Cortex of kidney (tissue), 1 donor: ENCODE measurements at places on chromosomes 2 and 18.

DNA sequence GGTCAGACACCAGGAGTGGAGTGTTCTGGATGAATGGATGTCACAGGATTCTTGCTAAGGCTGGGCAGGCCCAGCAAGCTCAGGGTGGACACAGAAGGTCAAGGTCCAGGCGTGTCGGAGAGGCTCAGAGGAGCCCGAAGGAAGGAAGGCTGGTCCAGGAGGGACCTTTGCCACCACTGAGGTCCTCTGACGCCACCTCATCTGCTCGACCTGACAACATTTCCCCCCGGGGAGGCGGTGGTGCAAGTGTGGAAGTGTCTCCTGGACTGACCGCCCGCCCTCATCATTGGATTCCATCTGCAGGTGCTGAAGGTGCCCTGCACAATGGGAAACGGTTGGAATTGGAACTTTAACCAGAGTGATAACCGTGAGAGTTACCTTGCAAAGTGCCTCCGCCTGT is 124.6 kb downstream of the RTP5 start:
- no peak for DNase-seq

DNA sequence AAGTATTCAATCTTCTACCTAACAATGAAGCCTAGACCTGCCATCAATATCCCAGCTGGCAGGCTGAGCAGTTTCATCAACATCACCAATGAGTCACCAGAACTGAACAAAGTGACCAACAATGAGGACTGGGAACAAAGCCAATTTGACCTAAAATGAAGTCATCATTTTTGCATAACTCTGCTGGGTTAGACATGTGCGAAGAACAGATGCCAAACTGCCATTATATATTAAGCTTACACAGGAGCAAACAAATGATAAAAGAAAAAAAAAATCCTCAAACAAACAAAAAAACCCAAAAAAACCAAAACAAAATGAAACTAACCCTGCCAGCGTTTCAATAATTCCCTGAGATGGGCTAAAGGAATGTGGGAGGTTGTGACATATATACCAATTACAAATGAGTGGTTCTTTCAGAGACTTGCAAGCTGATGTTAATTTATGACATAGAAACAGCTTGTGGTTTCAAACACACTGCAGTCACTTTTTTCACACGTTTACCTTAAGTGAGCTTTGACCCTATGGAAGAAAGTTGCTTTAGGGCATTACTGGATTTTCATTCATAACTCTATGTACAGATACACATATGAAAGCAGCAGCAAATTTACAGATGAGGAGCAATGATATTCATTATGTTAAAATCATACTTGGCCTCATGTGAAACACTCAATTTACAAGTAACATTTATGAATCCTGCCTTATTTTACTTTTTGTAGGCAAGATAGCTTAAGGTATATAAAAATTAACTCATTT is 56.9 kb upstream of the CCDC141 start:
- no peak for DNase-seq

DNA sequence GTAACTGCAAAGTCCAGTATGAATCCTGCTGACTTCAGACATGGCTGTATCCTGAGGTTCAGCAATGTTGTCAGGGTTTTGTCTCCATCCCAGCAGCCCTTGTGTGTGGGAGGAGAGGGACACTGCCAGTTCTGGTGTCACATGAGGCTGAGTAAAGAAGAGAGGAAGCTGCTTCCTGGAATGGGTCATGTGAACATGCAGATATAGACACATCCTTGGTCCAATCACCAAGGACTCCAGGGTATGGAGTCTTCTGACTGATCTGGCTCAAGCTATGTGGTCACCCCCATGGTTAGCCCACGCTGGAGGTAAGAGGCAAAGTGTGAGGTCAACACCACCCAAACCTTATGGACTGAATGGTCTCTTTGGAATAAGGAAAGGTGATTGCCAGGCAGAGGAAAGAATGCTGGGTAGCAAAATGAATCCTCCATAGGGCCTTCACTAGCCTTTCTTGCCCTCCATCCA is 134.4 kb upstream of the SLC1A4 start:
- DNase-seq, result no peak

GRCh38 chr2:71695235-71696120 is 242.1 kb downstream of the DYSF start:
- DNase-seq, result no peak

DNA sequence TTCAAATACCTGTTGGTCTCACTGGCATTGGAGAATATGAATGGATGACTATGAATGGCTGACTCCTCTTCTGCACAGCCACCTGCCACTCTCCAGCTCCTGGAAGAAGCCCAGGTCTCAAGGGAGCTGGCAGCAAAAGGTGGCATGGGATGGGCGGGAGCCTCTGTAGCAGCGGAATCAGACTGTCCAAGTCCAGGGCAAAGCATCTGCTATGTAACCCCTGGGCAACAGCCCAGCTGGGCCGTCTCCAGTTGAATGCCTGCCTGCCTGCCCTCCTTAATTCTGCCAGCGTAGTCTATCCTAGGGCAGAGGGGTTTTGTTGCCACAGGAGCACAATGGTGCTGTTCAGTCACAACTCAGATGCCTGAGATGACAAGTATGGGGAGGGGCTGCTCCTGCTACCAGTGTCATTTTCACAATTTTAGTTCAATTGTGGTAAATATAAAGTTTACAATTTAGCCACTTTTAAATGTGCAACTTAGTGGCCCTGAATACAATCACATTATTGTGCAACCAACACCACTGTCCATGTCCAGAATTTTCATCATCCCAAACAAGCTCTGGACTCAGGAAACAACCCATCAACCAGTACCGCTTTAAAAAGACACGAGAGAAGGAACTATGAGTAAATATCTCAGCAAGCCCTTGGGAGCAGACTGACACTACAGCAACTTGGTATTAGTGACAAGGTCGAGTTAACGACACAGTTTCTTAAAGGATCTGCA is 115.2 kb downstream of the MYO5B start:
- no peak for DNase-seq

GRCh38 chr2:150531591-150531990 is 44.1 kb upstream of the RND3 start:
- no peak for DNase-seq

- no peak for DNase-seq
Observed at GRCh38 chr18:52403291-52404021, 63.5 kb downstream of the DCC start.

GRCh38 chr2:85787981-85788340 is 34.2 kb downstream of the ATOH8 start:
- DNase-seq, result no peak

DNA sequence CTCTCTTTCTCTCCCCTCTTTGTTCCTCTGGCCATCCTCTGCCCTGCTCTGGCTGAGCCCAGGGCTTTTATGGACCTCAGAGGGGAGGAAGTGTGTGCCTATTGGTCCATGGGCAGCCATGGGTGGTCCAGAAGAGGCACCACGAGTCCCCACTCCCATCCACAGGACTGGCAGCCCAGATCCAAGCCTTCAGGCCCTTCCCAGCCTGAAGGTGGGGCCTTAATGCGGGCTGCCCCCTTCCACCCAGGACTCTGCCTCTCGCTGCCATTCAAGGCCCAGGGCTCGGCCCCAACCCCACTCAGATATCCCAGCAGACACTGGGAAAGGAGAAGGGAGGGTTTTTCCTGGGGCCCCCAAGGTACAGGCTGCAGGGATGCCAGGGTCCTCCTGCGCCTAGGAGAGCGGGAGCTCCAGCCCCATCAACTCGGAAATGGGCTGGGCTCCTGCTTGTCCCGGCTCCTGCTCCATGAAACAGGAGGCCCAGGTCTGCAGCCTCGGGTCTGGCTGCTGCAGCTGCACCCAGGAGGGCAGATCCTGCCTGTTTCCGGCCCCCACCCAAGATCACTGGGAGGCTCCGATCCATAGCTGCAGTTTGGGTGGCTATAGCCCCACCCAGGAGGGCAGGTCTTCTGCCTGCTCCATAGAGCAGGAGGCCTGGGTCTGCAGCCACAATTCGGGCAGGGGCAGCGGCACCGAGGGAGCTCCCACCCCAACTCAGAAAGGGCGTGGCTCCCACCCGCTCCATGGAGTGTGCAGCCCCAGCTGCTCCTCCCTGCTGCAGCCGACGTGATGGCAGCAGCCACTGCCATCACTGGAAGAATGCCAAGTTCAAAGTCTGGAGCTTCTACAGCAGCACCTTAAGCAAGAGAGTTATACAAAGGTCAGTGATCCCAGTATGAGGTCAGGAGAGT is 116.6 kb upstream of the RBBP8 start:
- no peak for DNase-seq

- DNase-seq, result no peak
Observed at GRCh38 chr2:176170602-176171305, 13.6 kb downstream of the HOXD3 start.

GRCh38 chr2:95041060-95041823 is 15.7 kb downstream of the MAL start:
- DNase-seq, result no peak

DNA sequence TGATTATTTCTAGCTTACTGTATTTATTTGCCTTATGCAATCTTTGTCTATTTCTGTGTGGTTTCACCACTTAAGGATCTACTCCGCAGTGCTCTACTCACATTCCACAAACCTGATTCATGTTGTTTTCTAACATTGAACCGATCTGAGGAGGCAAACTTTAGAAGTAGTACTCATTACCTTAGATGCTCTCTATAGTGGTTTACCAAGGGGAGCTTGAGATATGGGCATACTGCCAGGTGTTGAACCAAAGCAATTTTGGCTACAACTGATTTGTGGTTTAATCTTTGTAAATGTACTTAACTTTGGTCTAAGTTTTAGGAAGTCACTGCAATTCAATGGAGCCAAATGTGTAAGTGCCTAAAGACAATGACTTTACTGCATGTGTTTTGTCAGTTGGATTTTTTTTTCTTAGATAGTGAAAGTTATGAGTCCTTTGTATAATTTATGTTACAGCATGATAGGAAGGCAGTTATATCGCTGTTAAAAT is 50.1 kb downstream of the MAP2 start:
- DNase-seq, result no peak

DNA sequence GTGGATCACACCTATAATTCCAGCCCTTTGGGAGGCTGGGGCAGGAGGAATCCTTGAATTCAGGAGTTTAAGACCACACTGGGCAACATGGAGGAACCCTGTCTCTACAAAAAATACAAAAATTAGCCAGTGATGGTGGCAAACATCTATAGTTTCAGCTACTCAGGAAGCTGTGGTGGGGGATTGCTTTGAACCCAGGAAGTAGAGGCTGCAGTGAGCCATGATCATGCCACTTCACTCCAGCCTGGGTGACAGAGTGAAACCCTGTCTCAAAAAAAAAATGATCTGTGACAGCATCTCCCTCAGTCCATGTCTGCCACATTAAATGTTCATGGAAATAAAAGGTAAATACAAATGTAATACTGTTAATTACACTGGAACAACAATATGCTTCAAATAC is 121.4 kb upstream of the COL5A2 start:
- no peak for DNase-seq

DNA sequence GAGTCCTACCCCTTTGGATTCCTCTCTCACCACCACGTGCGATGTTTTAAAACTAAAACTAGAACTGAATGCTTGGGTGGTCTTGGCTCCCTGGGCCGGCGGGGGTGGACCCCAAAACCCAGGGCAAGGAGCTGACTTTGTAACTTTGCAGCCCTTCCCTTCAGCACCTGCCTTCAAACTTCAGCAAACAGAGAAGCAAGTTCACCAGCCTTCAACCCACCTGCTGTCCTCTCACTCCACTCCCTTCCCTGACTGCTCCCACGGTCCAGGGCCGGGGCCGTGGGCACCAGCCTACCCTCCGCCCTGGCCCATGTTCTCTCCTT is 54.5 kb downstream of the COL6A3 start:
- DNase-seq, result no peak

GRCh38 chr2:28895189-28895893 is 874 bp downstream of the WDR43 start:
- no peak for DNase-seq

- DNase-seq, result no peak
Observed at GRCh38 chr2:151827564-151828142, 568 bp downstream of the ARL5A start.

DNA sequence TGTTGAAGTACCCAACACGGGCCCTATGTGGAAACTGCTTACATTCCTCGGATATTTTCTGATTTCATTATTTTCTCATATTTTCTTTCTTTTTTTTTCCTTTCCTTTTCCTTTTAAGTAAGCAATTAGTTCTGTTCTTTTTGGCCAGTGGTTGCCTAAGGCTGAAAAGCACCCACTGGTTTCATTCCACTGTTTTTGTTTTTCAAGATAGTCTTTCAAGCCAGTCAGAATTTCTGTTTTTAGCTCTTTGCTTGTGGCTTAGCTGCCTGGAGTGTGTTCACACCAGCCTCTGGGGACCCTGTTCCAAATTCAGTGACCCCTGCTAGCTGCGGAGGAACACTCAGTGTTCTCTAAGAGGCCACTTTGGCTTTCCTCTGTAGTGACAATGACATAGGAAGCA is 73.6 kb downstream of the NRP2 start:
- no peak for DNase-seq

DNA sequence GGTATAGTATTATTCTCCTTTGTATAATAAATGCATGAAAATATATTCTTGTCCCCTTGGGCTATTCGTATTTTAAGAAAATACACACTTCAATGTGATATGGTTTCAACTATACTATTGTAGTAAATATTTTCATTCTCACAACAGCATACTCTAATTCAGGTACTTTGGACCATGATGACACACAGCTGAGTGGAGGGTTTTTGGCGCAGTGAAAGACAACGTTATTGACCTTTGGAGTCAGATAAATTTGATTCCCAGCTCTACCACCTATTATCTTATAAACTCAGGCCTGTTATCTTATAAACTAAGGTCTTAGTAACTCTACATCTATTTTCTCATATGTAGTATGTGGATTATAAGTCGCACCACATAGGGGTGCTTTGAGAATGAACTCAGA is 895.9 kb upstream of the DDX18 start:
- no peak for DNase-seq

DNA sequence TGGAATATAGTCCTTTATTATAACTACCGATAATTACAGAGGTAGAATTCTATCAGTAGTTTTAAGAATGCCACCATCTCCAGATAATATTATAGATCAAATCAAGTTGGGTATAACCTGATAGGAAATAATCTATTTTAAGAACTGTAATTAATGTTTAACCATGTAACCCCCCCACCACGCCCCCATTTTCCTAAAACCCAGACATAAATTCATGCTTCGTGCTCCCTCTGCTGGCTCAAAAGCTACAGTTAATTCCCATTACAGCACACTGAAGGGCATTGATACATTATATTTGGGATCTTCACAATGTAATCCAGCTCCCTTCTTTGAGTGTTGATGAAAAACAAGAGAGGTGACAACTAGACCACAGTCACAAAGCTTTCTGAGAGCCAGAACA is 228.0 kb upstream of the SMAD7 start:
- DNase-seq, result no peak

GRCh38 chr2:236117861-236118269 is 50.3 kb downstream of the GBX2 start:
- DNase-seq, result no peak

DNA sequence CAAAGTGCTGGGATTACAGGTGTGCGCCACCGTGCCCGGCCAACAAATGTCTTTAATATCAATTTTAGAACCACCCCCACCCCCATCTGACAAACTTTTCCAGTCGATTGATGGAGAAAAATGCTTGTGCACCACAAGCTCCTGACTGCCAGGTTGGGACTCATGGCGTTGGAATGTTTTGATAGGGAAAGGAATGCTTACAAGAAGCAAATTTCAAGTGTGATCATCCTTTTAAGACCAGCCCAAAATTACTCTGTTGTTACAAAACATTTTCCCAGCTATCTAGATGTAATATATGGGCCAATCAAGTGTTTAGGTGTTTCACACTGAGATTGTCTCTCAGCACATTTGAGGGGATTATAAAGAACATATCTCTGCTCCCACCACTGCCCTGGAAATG is 45.2 kb downstream of the UBXN4 start:
- DNase-seq, result no peak

GRCh38 chr2:98498703-98499440 is 54.2 kb downstream of the INPP4A start:
- no peak for DNase-seq
